ENCODE measurements at places on chromosomes 5 and 9.

- DNase-seq: no peak
These were observed 782 bp downstream of the BICD2 start for GRCh38 chr9:92763721-92764380.

DNA sequence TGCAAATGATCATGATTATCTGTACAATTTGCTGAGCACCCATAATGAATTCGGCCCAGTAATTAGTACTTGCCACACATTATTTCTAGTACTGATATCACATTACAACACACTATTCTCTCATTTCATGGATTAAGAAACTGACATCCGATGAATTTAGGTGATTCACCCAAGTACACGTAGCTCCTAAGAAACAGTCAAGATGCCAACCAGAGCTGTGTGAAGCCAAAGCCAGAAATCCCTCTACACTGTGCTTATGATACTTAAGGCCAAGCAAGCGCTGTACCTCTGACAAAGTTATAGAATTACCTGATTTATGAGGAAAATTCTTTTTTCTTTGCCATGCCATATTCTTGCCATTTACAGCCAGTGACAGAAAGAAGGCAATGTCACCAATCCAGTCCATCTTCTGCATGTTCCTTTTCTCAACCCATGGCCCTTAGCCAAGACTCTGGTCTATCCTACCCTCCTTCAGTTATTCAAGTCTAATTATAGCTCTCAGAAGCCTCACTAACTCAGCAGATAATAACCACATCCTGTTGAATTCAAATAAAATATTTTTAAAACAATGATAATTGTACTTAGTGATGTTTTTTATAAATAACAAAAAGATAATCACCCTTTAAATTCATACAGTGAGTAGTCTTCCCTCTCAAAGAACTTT is 74.3 kb upstream of the PTGER4 start:
- no peak for DNase-seq

DNA sequence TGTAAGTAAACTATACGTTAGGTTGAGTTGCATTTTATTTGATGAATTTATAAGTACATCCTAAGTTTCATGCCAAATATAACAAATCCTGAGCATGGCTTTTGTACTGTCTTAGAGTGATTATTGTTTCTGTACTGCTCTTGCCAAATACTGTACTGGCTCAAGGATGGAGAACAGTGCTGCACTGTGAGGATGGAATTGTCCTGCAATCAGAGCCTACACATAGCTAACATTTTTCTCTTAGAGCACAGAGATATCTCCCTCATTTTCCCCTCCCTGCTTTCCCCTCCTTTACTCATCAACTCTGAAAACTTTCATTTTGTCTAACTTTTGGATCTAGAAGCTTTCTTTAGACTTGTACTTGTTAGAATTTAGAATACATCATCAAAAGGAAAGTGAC is 28.3 kb downstream of the LRRC70 start:
- DNase-seq: no peak

- no peak for DNase-seq
These were observed 43.0 kb upstream of the NEK6 start for GRCh38 chr9:124214596-124215367.

- DNase-seq: no peak
These were observed 99.6 kb downstream of the BASP1 start for GRCh38 chr5:17316970-17317459.

DNA sequence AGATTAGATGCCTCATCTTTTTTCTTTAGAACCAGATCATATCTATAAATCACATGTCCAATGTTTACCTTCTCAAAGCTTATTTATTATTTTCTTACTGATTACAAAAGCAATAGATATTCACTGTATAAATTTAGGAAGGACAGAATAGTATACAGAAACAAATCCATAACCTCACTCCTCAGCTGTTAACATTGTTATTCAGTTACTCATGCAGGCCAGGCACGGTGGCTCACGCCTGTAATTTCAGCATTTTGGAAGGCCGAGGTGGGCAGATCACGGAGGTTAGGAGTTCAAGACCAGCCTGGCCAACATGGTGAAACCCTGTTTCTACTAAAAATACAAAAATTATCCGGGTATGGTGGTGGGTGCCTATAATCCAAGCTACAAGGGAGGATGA is 15.3 kb downstream of the STOM start:
- no peak for DNase-seq

- DNase-seq: no peak
These were observed 7.0 kb upstream of the PRR7 start for GRCh38 chr5:177439518-177440053.

GRCh38 chr5:136006761-136007251 is 22.0 kb upstream of the TGFBI start:
- DNase-seq: no peak

- no peak for DNase-seq
These were observed 1.2 kb upstream of the NPR3 start for GRCh38 chr5:32709750-32710549.

DNA sequence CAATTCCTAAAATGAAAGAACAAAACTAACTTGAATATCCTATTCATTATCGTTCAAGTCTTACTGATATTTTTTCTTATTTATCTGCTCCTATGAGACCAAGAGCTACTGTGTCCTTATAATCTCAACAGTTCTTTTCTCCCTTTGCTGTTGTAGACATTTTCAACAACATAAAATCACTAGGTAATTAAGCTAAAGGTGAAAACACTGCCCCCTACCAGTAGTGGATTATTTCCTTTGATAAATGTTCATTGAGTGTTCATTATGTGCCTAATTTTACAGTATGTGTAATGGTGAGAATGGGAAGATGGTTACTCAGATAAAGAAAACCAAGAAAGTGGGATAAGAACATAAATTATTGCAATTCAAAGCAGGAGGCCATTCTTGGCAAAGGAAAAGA is 41.4 kb upstream of the PAPPA start:
- DNase-seq: no peak

- DNase-seq: no peak
These were observed 15.6 kb upstream of the PRKAA1 start for GRCh38 chr5:40813698-40814281.

- DNase-seq: no peak
These were observed 145.4 kb upstream of the RAD23B start for GRCh38 chr9:107137495-107138202.

GRCh38 chr9:118630931-118631595 is 738.2 kb downstream of the BRINP1 start:
- DNase-seq: no peak

- no peak for DNase-seq
These were observed 11.0 kb upstream of the ERMP1 start for GRCh38 chr9:5843794-5844471.

GRCh38 chr5:58406394-58406793 is 53.5 kb downstream of the PLK2 start:
- DNase-seq: no peak

GRCh38 chr9:69470186-69470977 is 145.4 kb downstream of the ENTREP1 start:
- no peak for DNase-seq

- DNase-seq: no peak
These were observed 439.3 kb downstream of the DTWD2 start for GRCh38 chr5:118548761-118549720.

DNA sequence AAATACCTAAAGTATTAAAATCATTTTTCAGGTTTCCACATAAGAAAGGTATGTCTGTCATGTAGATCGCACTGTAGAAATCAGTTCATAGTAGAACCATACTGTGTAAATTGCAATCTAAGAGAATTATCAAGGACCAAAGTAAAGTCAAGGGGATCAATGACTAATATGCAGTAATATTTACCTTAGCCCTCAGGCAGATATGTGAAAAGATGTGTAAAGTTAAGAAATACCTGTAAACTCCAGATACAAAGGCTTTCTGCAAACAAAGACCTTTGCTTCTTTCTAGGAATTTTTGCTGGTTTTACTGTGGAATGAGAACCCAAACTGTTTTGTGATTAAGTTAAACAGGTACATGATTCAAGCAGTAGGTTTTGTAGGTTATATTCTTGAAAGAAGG is 11.6 kb downstream of the POLK start:
- DNase-seq: no peak

DNA sequence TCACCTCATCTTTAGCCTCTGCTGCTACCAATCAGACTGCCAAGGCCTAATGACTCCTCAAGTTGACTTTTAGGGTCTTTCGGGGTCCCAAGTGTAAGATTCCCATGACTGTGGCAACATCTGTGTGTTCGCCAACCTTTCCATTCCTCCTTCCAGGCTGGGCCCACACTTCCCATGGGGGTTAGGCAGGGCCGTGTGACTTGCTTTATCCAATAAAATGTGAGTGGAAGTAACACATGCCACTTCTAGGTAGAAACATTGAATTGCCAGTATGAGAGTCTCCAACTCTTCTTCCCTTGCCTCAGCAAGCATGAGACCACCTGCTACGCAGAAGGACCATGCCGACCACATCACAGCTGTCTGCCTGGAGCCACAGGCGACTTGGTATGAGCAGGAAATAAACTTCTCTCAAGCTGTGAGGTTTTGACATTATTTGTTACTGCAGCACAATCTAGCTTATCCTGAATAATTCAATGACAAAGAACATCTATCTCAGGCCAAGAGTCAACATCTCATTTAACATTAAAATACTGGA is 190.4 kb upstream of the IER5L start:
- no peak for DNase-seq

DNA sequence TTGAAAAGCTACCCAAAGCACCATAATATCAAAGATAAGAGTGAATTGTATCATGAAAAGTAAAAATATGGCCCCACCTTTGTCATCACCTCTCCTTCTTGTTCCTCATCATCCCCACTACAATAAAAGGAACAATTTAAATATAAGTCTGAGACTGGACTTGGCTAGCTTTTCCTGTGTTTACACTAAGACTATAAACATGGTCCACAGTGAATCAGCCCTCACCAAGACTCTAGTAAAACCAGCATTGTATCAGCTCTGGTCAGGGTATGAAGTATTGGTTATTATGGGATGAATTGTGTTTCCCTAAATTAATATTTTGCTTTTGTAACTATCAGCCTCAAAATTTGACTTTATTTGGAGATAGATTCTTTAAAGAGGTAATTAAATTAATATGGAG is 105.4 kb downstream of the SLC25A46 start:
- DNase-seq: no peak

DNA sequence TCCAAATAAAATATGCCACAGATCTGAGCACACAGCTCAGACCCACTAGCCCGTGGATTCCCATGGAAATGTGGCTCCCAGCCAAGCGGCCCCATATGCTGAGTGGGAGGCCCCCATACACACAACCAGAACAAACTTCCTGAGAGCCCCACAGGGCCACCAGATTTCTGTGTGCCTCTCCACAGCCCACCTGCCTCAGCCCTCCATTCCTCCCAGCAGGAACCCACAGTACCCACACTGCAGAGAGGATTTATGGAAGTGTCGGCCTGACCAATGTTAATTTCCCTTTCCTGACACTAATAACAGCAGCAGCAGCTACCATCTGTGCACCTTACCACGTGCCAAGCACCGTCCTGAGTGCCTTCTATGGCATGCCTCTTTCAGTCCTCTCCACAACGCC is 99.3 kb upstream of the SPOCK1 start:
- no peak for DNase-seq

- DNase-seq: no peak
These were observed 116.6 kb downstream of the PCSK1 start for GRCh38 chr5:96316487-96316886.

DNA sequence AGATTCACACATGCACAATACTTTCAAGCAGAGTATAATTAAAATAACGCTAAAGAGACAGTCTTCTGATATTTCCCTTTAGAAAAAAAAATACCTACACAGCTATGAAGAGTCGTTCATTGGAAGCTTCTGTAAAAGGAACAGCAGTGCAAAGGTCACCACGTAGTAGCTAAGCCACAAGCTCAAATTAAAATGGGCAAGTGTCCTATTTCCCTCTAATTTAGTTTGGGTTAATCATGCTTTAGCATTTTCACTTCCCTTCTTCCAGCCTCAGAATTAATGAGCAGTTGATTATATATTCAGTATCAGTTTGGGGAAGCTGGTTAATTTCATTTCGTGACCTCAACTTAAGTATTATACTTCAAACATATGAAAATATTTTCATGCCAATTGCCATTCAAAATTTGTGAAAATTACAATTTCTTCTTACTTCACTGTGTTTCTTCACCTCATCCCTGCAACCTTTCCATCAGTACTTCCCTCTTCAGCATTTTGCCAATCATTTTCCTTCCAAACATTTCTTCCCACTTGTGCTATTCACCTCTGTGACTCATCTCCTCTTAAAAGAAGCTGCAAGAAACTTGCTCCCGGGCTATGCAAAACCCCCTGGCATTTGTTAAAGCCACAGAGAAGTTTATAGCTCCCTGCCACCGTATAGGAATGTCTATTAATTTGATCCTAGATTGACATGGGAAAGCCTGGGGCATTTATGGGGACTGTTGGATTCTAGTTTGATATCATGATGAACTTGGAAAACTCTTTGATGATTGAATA is 83.0 kb downstream of the DMRTA1 start:
- DNase-seq: no peak
